ENCODE measurements at places on chromosomes 2 and 18. TPM values are rescaled to one million over a fixed set of nuclear protein-coding genes. Genes with fewer than 3 reads are reported as not detected.
A peak's percentile ranks its signal among the peaks of the same experiment; 100 is the strongest.

The ST6GAL2 gene
- total RNA-seq = not detected

DNA sequence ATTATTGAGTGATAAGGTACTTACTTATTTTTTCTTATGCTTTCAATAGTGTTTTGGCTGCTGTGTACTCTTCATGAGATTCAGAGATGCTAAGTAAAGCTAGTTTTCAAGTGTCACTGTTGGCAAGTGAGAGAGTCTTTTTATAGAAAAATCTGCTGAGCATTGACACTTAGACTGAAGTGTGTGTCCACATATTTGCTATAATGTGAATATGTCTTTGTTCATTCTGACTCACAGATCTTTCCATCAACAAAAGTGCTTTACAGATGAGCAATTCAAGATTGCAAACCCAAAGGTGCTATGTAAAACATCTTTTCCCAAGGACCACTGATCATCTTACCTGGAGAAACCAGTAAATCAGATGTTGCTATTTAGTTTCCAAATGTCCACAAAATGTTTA is 410.6 kb upstream of the FIGN start:
- DNase-seq = peak; percentile 39

DNA sequence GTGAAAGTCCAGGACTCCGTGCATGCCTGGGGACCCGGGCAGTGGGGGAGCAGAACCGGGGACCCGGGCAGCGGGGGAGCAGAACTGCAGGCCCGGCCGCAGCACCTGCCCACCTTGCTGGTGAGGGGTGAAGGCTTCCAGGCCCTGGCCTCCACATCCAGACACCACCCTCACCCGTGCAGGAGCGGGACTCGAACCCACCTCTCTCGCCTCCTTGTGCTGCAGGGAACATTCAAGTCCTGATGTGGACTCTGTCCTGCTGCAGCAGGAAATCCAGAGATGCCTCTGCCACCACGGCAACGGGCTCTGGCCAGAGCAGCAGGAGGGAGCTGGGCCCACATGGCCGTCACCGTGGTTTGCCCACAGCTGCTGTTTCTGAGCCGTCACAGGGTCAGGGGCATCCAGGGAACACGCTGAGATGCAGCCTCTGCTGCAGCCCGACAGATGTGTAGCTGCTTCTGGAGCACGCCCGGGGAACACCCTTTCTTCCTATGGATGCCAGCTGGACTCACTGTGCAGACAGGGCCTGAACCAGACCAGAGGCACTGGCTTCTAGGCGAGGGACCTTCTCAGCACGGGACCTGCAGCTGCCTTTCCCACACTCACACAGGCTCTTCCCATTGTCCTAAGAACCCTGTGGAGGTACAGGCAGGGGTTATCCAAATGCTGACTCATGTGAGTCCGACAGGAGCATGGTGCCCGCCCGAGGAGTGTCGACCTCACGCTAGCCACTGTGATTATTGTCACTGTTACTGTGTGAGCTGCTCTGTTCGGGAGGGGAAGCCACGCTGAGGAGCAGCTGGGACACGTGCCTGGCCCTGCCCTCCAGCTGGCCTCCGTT is 89.2 kb upstream of the CTDP1 start:
- no peak for DNase-seq

DNA sequence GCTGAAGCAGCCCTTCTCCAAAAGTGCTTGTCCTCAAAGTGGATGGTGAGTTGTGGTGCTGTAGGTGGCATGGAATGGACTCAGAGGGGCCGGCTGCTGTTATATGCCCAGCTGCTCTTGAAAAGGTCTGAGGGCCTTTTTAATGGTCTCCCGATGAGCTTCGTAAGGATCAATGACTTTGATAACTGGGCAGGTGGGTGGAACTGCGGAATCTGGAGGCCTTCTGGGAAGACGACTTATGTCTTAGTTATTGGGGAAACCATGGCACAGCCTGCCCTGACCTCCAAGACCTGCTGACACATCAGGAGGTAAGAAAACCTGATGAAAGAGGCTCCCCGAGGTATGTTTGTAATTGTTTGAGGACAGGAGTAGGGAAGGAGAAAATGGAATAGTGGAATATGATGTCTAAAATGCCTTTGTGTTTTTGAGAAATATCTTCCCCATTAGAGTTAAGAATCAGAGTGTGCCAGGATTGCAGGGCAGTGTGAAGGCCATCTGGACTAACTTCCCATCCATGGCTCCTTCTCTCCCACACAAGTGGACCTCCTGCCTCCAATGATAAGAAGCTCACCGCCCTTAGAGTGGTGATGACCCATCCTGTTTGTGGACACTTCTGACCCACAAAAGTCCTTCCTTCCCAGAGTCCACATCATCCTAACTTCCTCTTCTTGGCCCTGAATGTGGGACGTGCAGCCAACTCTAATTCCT is 236.1 kb downstream of the FHOD3 start:
- DNase-seq = no peak

DNA sequence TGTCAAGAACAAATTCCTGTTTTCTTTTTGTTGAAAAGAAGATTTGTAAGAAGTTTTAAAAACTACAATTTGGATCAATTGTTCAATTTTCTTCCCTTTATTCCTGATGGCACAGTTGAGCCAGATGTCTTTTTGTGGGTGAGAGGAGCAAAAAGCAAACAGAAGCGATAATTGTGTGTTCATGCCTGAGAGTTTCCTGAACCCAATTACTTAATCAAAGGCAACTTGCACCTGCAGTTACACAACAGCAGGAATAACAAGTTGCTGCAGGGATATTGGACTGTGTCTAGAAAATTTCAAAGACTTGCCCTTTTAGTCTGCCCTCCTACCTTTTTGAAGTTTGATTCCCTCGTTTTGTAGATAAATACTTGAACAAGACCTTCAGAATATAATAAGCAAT is 383.6 kb downstream of the DSEL start:
- peak; percentile 39 for DNase-seq

- no peak for DNase-seq
These were observed 217.5 kb downstream of the DLGAP1 start for GRCh38 chr18:4237664-4238041.

GRCh38 chr2:109129921-109130722 is 1.1 kb downstream of the SH3RF3 start:
- DNase-seq = no peak

The HSBP1L1 gene
- total RNA-seq = 28.2 TPM

DNA sequence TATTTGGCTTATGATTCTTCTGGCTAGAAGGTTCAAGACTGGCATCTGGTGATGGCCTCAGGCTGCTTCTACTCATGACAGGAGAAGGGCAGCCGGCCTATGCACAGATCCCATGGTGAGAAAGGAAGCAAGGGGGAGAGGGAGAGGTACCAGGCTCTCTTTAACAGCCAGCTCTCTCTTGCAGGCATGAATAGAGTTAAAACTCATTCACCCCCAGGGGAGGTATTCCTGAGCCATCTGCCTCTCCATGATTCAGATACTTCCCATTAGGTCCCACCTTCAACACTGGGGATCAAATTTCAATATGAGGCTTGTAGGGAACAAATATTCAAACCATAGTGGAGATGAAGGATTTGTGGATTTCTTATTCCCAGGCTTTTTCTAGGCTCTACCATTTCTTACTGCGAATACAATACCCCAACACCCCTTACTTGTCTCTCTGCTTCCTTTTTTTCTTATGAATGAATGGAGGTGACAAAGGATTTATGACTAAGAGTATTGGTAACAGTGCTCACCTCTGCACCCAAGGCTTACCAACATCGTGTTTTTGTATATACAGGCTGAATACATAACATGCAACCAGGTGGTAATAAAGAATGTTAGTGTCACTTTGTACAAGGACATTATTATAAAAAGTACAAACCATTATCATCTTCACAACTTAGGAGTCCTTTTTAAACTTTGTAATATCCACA is 454.6 kb upstream of the TRIB2 start:
- DNase-seq = peak; percentile 36

GRCh38 chr18:61606759-61607158 is 273.5 kb downstream of the CDH20 start:
- peak; percentile 96 for DNase-seq

DNA sequence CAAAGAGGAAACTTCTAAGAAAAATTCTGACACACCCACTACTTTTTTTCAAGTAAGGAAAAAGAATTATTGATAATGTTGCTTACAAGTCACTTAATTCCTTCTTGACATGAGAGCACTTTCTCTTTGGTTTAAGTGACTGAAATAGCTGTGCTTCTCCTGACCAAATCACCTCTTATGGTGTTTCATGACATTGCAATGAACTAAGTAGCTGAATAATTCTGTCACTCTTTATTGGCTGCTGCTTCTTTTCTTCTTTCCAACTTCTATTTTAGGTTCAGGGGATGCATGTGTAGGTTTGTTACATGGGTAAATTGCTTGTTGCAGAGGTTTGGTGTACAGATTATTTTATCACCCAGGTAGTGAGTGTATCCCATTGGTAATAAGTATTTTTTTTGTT is 447.6 kb upstream of the NETO1 start:
- no peak for DNase-seq

DNA sequence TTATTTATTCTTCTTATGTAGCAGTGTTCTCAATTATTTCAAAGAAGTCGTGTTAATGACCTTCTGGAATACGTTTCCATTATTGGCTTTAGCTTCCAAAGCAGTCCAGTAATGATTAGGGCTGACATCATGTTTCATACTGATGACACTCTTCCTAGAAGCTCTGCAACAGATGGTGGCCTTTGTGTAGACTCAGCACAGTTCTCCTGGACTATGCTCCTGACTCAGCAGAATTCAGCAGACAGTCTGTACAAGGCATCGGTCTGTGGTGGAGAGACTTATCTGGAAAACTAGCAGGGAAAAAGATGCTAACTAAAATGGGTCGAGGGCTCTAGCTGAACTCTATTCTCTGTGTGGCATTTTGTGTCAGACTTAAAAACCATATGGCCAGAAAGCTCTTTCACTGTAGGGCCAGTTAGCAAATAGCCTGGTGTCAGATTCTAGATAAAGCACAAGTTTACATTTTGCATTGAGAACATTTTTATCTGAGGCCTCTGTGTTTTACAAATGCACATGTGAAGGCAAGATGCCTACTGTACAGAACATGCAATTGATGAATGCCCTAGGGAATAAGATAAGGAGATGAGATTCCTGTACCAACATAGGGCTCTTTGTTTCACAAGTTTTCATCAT is 35.1 kb downstream of the GULP1 start:
- no peak for DNase-seq

The CEP68 gene
- 3.9 TPM for total RNA-seq

DNA sequence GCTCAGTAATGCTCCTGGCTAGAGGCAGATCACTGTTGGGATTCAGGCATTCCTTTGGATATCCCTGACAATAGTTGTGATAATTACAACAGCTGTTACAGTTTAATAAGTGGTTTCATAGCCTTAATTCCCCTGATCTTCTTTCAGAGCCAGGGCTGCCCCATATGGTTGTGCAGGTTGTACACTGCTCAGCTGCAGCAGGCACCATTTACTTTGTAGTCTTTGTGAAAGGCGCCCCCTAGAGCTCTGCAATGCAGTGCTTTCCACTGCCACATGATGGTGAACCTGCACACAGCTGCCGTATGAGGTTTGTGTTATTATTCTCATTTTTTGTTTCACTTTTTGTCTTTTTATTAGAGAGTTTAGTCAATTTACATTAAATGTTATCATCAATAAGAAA is 239.1 kb downstream of the KCNS3 start:
- DNase-seq = peak; percentile 44

GRCh38 chr2:169702996-169703395 is 8.7 kb downstream of the PHOSPHO2 start:
- DNase-seq = no peak

DNA sequence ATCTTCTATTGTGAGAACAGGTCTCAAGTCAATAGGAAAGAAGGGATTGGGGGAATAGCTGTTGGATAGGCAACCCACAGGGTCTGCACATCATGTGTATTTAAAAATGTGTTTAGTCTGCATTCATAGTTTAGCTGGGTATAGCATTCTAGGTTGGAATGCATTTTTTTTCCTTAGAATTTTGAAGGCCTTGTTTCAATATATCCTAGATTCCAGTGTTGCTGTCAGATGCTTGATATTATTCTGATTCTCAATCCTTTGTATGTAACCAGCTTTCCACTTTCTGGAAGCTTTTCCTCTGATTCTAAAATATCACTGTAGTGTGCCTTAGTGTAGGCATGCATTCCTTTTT is 9.0 kb upstream of the ATP8B1 start:
- DNase-seq = no peak

The SLC5A7 gene
- total RNA-seq = not detected

The WBP1 gene
- 31.1 TPM for total RNA-seq

DNA sequence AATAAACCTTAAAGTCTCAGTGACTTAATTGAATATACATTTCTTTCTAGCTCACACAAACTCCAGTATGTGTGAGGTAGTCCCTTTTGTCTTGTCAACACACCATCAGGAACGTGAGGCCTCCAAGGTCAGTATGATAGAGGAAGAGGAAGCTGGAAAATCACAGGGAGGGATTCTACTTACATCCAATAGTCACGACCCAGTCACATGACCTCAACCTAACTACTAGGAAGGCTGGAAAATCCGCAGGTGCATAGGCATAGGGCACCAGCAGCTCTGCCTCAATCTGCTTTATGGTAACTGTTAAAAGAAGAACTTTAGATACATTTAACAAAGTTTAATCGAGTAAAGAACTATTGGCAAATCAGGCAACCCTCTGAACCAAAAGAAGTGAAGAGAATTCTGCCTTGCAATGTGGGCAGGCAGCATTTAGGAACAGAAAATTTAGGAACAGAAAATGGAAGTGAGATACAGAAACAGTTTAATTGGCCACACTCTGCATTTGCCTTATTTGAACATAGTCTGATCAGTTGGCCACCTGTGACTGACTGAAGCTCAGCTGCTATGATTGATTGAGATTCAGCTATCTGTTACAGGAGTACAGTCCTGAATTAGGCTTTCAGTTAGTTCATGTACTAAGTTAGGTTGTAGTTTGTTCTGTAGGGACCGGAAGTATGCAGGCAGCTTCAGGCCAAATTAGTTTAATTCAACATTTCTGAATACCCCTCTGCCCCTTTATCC is 165.0 kb upstream of the PARD3B start:
- DNase-seq = no peak

DNA sequence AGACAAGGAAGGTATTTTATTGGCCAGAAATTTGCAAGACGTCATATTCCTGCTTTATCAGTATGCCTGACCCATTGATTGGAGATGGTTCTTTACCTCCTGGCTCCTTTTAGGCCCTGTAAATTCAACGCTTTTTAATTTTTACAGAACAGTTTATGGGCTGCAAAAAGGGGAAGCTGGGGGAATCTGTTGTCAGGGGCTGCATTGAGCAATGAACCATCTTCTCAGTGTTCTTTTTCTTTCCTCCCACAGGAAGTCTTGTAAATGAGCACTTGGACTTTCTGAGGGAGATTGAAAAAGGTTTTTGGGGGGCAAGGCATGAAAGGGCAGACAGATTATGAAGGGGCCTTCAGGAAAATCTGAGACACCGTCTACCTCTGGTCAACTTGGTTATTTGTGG is 503.6 kb upstream of the TNP1 start:
- no peak for DNase-seq

- peak; percentile 49 for DNase-seq
These were observed 57.1 kb downstream of the RMDN2 start for GRCh38 chr2:37982147-37982582.

Measured in bronchial epithelial cell (primary cell).